Fibroblast of skin of abdomen (primary cell): ENCODE measurements at places on chromosomes 5 and 9.

DNA sequence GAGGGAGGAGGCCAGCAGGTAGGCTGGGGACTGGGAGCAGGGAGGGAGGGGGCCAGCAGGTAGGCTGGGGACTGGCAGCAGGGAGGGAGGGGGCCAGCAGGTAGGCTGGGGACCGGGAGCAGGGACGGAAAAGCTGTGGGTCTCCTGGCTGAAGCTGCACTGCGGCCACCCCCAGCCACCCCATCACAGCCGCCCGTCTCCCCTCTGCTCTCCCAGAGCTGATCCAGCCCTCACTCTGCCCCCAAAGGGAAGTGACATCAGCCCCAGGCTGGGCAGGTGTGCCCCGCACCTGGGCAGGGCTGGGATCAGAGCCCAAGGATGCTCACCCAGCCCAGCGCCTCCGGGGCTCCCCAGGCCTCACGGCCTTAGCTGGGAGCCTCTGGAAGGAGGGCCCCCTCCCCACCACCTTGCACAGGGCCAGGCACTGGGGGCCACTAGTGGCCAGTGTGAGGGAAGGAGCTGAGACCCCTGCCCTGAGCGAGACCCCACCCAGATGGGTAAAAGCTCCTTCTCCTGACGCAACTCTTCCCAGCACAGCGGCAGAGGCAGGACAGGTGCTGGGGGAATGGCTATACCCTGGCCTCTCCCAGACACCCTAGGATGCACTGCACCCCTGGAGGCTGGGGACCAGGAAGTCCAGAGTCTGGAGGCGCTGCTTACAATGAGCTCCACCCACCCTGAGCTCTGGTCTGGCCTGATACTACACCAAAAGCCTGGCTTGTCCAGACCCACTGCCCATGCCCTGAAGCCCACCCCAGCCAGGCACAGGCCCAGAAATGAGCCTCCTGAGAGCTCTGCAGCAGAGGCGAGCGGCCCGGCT is 11.6 kb downstream of the AGPAT2 start:
- DNase-seq, result no peak

GRCh38 chr5:126449751-126450271 is 26.6 kb downstream of the GRAMD2B start:
- DNase-seq, result no peak

- DNase-seq, result no peak
Measured at GRCh38 chr9:103942200-103942599, 151.9 kb upstream of the SMC2 start.

DNA sequence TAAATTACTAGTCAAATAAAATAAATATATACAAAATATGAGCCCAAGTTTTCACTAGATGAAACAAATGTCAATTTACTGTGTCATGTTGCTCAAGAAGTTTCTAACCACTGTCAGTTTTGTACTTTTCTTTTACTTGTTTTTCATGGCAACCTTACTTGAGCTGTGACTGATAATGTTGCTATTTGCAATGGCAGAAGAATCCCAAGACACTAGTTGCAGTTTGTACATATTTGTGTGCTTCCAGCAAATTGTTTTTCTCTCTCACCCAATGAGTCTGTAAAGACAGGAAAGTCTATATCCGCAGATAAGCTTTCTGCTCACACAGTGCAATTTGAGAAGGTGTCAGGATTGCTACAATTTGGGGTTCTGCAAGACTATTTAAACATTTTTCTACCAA is 338.6 kb upstream of the PCSK5 start:
- no peak for DNase-seq

DNA sequence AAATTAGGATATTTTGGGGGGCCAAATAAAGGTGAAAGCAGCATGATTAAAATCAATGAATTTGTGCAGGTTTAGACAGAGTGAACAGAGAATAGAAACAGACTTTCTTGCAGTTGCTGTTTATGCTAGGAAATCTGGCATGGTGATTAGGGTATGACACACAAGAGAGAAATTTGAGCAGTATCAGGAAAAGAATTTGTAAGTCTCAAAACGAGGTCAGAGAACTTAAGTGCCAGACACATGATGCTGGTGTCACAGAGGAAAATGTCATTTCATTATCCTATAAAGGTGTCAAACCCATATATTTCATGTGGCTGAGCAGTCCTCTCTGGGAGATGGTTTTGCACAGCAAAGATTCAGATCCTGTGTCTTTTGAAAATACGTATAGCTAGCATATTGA is 15.7 kb downstream of the LVRN start:
- peak; percentile 78 for DNase-seq

GRCh38 chr5:169869066-169869465 is 111.2 kb downstream of the INSYN2B start:
- DNase-seq, result no peak

DNA sequence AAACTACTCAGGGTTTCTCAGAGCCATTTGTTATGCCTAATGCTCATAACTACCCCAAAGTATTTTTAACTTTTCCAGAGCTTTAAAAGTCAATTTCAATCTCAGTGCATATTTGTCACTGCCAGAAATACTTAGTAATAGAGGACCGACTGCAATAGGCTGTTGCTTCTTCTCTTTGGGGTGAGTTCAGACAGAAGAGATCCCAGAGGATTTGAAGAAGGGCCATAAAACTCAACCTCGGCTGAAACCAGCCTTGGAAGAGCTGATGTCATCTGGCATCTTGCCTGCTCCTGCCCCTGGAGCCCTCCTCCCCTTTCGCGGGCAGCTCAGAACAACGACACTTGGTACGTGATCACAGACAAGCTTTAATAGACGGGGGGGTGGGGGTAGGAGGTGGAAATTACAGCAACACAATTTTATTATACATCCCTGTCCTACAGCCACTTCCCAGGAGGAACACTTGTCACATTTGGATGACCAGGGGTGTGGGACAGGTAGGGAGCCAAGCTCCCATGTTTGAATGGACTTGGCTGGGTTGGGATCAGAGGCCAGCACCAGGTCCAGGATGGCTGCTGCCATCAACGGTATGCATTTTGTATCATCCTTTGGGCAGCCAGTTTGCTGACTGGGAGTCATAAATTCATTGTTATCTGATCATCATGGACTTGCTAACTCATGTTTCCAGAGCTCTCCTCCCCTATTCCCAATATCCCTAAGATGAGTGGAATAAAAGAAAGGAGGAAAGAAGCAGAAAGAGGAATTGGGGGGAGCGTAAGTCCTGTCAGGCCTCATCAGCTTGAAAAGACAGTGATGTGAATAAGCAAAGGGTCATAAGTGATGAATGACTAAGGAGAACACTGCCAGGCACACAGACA is 186.6 kb upstream of the PANK3 start:
- DNase-seq, result peak; percentile 90

DNA sequence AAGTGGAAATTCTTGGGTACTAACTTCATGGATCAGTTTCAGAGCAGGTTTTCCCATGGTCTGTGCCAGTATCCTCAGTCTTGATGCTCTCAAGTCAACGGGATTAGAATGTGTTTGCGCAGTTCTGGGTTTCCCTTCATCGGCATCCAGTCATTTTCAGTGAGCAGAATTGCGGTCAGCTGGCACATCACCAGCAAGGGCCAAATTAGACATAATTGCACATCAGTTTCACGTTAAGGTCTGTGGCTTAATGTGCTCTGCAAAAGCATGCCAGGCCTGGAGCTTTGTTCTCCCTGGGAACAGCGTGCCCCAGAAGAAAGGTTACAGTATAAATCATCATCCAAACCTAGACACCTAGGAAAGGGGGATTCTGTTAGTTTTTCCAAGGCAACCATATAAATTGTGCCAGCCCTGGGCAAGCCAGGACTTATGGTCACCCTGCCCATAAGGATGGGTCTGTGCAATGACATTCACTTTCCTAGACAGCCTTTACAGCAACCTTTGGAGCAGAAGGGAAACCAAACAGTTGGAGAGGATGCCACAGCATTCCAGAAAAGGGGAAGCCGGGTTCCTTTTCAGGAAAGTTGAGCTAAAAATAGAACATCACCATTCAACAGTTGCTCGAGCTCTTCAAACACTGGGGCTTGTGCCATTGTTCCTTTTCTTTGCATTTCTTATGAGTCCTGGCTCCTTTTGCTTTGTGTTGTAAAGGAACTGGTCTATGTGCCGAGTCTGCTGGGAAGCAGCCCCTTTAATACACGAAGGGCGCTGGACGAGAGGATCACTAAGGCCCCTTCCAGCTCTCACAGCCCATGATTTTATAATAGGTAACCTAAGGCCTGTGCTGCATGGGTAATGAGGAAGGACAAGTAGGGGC is 23.1 kb downstream of the IQGAP2 start:
- peak; percentile 2 for DNase-seq

- DNase-seq, result no peak
Measured at GRCh38 chr9:94210616-94211603, 48.2 kb upstream of the ZNF169 start.

- DNase-seq, result no peak
Measured at GRCh38 chr9:80426992-80427391, 855.2 kb downstream of the TLE4 start.

DNA sequence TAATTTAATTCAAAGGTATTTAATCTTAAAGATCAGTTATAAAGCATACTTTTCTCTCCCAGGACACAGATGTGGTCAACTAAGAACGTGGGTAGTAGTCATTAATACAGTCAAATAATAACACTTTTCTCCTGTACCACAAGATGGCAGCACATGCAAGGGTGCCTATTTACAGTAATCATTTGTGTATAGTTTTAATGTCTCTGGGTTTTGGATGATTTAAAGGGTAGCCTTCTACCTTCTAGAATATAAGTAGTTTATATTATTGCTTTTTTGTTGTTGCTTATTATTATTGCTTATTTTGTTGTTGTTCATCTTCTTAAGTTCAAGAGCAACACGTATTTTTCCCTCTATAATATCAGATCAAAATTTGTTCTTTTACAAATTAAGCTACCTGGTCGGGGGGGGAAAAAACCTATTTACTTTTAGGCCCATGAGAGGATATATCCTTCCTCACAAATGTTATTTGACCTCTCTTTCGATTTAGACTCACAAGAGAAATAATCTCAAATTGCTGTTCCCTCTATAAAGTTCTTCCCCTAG is 59.6 kb upstream of the SLC27A6 start:
- DNase-seq, result peak; percentile 58

DNA sequence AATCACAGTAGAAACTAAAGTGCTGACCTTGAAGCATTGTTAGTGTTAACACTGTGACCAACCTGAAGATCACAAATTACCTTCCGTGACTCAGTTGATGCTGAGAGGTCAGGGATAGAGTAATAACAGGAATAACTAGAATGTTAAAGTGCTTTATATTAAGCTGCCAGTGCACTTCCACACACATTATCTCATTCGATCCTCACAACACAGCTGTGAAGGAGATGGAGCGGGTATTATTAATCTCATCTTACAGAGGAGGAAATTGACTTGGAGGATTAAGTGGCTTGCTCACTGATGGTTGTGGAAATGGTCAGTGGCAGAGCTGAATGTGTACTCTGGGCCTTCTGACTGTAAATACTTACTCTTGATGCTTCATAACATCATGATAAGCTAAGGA is 252.5 kb upstream of the DMRT1 start:
- DNase-seq, result no peak

DNA sequence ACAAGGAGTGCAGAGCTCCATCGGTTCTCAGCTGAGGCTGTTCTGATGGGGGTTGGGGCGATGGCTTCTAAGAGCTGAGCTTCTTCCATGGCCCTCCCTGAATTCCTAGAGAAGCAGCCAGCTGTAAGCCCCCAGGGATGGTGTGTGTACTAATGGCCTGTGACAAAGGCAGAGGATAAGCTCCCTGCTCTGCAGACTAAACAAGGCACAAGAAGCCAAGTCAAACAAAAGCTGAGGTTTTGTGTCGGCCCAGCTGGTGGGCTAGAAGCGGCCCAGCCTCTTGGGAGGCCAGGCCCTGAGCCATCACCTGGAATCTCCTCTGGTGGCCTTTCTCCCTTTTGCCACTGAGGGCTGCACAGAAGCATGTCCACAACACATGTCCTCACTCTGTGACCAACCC is 75.0 kb upstream of the XPA start:
- no peak for DNase-seq

DNA sequence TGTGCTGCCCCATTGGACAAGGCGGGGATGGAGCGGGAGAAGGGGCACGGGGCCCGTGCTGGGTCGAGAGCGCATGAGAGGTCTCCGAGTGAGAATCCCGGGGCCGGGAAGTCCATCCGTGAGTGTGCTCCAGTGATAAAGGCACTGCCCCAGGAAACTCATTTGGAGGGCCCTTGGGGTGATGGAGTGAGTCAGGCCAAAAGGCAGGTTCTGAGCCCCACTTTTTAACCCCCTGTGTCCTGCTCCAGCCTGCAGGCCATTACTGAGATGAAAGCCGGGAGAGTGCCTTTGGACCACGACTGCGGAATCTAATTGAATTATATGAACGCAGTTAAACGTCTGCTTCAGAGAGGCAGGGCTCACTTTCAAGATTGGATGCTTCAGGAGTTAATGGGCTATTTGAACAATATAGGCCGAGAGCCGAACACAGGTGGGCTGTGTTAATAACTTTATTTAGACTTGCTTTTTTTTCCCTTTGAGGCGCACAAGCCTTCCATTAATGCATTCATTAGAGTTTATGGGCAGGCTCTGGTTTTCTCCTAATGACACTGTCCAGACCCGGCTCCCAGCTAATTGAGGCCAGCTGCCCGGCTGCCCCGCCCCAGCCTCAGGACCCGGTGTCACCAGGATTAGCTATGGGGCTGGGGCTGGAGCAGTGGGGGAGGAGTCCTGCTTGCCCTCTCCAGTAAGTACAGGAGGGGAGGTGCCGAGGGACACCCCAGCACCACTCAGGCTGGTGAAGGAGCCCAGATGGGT is 79.1 kb upstream of the LMX1B start:
- DNase-seq, result no peak

DNA sequence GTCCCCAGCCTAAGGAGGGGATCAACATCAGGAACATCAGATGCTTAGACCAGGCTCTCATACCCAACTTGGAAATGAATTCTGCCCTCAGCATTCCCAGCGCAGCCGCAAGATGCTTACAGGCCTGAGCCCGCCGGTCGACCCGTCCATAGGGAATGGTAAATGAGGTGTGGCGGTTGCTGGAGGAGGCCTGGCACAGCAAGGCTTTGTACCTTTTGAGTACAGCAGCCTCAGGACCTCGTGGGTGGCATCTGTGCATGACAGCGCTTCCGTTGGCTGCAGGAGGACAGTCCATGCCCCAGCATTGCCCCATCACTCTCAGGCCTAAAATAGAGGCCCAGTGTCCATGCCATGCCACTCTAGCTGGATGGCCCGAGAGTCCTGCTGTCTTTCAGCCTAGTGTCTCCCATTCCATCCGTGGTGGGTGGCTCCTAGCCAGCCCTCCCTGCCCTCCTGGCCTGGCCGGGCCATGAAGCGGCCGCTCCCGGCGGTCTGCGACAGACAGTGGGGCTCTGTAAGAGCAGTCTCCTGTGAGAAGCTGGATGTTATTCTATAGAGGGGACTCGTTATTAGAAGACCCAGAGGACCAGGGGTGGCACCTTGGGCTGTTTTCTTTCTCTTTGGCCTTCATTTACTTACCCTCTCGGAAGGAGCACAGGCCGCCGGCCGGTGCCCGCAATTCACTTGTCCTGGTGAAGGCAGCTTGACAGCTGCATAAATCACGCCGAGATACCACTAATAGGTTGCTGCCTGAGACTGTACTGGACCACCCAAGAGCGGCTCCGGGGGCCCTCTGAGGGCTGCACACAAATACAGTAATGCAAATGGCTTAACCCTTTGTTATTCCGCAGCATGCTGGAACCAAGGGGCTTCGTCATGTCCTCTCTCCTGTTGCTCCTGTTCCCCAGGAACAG is 223.5 kb upstream of the TUT7 start:
- no peak for DNase-seq
